ENCODE measurements at places on chromosomes 5 and 9.

GRCh38 chr9:130635306-130635705 lies 29.1 kb upstream of the PRDM12 start:
- DNase-seq, result no peak

- DNase-seq, result peak; percentile 88
These were observed 35.8 kb upstream of the LCP2 start for GRCh38 chr5:170333161-170333910.

- DNase-seq, result no peak
These were observed 247.0 kb upstream of the TNC start for GRCh38 chr9:115364991-115365390.

- no peak for DNase-seq
These were observed 268.2 kb downstream of the MLLT3 start for GRCh38 chr9:20353931-20354652.

DNA sequence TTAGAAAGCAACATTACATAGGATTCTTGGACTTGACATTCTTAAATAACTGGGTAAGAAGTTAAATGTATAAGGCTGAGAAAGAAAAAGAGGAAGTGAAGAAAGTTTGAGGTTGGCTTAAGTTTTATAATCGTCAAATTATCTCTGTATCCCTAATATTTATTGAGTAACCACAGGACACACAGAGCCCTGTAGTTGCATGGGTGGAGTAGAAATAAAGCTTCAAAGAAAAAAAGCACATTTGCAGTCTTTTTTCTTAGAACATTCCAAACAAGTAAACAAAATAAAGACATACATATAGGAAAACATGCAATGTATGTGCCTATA lies 137.0 kb downstream of the CCDC192 start:
- DNase-seq, result no peak

DNA sequence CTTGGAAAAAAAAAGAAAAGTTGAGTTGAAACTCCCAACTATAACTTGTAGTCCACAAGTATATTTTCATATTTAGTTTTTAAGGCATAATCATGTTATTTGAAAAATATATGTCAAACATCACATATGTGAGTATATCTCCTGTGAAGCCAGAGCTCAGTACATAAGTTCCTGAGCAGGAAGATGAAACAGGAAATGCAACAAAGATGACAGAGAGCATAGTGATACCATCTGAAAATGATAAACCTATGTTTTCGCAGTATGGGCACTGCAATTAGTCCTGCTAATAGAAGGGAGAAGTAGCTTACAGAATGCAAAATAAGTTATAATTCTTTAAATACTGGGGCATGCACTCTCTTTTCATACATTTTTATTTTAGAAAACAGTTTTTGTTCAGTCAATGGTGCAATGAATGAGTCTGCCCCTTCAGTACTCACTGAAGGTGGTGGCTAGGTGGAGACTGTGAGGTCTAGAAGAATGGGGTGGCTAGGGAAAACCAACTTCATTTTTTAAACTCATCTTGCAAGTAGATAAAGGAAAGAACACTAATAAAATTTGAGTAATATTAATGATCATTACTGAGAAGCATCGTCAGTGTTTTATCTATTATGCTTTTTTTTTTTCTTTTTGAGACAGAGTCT lies 54.1 kb upstream of the FYB1 start:
- DNase-seq, result peak; percentile 19

DNA sequence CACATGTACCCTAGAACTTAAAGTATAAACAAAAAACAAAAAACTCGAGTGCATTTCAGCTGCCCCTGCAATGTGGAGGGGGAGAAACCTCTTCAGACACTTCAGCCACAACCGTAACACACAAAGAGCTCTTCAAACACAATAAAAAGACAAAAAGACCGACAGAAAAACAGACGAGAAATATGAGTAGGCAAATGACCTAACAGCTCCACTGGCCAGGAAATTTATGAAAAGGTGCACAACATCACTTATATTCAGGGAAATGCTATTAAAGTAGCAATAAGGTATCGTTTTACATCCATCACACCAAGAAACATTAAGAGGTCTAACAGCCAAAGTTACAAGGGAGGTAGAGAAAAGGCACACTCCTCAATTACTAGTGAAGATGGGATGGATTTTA lies 6.2 kb downstream of the ZBED3 start:
- DNase-seq, result no peak

DNA sequence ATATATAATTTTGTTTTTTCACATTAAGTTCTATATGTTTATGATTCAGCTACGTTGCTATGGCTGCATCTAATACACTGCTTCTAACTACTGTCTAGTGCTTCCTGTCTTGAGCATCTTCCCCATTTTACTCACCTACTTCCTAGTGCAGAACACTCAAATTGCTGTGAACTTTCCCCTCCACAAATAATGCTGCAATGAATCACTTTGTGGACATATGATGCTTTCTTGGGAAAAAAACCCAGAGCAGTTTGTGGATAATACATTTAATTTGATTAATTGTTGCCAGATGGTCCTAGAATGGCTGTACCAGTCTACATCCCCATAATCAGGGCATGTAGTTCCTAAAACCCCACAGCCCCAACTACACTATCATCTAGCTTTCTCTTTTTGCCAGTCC lies 18.5 kb downstream of the CD180 start:
- no peak for DNase-seq

GRCh38 chr5:68245319-68245718 lies 29.8 kb downstream of the PIK3R1 start:
- DNase-seq, result no peak

- DNase-seq, result no peak
These were observed 55.3 kb downstream of the HMCN2 start for GRCh38 chr9:130320723-130321481.

DNA sequence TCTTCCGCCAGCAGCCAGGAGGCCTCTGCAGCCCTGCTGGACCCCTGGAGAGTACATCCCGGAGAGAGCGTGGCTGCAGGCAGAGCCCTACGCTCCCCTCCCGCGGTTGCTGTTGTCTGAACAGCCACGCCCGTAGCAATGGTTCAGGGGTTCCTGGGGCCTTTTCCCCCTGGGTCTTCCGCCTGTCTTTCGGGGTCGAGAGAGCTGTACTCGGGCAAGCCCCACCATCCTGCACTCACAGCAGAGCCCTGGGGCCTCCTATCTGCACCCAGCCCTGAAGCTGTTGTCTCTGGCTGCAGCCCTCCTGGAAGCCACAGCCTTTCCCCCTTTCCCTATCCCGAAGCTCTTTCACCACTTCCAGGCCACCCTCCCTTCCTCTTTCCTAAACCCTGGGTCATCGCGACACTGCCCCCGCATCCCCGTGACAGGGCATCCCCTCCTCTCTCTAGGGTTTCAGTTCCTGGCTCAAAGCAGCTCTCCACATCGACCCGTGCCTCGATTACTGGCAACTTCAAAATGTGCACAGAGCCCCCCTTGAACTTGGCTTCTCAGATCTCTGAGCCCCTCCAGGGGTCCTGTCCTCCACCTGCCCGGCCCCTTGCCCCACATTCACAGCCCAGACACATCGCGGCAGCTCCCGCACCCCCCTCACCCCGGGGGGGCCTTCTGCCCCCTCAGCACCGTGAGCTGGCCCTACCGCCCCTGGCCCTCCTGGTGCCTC lies 43.9 kb upstream of the CEP72 start:
- no peak for DNase-seq

- no peak for DNase-seq
These were observed 18.8 kb downstream of the DBH start for GRCh38 chr9:133654736-133655657.

DNA sequence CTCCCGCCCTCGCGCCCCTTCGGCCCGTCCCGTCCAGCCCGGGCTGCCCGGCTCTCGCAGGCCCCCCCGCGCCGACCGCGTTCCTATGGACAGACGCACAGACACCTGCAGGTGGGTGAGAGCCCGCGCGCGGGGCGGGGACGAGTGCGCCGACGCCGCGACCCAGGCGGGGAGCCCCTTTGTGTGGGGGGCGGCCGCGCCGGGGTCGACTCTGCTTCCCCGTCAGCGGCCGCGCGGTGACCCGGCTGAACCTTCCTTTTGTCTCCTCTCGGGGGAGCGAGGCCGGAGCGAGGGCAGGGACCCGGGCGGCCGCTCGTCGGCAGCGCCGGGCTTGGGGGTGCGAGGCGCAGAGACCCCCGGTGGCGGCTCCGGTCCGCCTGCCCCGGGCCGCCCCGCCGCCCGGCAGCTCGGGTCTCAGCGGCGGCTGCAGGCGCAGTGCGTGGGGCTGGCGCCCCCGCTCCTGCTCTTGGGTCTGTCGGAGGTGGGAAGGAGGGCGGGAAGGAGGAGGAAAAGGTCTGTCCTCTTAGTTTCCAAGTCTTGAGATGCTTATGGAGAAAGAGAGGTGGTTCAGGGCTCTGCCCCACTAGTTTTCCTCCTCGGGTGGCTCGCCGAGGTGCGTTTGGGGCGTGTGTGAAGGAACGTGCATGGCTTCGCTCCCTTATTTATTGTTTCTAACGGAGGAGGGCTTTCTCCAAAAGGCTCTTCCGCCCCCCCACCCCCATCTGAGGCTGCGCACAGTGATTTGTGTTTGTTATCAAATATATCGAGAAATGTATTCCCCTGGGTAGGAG lies 576 bp downstream of the KIAA1958 start:
- peak; percentile 41 for DNase-seq

DNA sequence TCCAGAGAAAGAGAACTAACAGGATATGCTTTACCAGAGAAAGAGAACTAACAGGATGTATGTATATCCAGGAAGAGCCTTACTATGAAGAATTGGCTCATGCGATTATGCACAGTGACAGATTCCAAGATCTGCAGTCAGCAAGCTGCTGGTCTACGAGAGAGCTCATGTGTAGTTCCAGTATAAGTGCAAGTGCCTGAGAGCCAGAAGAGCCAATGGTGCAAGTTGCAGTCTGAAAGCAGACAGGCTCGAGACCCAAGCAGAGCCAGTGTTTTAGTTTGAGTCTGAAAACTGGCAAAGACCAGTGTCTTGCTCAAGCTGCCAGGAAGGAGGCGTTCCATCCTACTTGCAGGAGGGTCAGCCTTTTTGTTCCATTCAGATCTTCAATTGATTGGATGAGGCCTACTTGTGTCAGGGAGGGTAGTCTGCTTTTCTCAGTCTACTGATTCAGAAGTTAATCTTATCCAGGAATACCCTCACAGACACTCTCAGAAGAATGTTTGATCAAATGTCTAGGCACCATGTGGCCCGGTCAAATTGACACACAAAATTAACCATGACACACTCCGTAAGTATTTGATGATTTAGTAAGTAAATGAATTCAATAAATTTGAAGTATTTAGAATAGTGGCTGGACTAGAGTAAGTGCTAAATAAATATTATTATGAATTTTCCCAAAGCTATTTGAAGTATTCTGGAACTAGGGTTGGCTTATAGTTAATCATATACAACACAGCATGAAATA lies 372.1 kb upstream of the SGCD start:
- no peak for DNase-seq

- peak; percentile 30 for DNase-seq
These were observed 45.5 kb downstream of the GPBP1 start for GRCh38 chr5:57219386-57219785.

- no peak for DNase-seq
These were observed 22.6 kb upstream of the SLC12A7 start for GRCh38 chr5:1134478-1134877.

DNA sequence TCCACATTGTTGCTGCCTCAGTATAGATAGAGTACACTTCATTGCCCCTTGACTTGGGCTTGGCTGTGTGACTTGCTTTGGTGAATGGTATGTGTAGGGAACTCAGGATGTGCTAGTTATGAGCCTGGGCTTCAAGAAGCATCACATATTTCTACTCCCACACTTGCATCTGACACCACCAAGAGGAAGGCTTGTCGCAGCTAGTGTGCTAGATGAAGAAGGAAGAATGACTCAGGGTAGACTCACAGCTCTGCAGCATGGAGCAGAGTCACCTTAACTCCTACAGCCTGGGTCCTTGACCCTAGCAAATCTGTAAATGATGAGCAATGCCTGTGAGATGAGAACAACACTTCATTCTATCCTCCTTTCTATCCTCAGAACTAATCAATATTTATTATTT lies 261.8 kb downstream of the ASTN2 start:
- no peak for DNase-seq

GRCh38 chr9:128818839-128819715 lies 777 bp downstream of the ENDOG start:
- DNase-seq, result peak; percentile 33

DNA sequence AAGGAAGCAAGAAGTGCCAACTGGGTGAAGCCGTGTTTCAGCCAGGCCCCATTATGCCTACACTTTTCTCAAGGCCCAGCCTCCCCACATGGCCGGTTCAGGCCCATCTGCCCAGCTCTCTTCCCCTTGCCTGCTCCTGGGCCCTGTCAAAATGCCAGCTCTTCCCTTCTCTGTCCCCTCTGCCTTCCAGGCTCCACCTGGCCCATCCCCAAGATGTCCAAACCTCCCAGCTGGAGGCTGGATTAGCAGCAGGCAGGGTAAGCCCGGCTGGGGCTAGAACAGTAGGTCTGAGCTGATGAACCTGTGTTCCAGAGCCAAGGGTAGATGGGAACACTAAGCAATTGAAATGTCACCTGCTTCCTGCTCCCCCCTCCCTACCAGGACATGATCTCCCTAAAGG lies 64.1 kb upstream of the HSPA9 start:
- no peak for DNase-seq
